ENCODE measurements at places on chromosomes 12 and 14. TPM values are rescaled to one million over a fixed set of nuclear protein-coding genes. Genes with fewer than 3 reads are reported as not detected.

DNA sequence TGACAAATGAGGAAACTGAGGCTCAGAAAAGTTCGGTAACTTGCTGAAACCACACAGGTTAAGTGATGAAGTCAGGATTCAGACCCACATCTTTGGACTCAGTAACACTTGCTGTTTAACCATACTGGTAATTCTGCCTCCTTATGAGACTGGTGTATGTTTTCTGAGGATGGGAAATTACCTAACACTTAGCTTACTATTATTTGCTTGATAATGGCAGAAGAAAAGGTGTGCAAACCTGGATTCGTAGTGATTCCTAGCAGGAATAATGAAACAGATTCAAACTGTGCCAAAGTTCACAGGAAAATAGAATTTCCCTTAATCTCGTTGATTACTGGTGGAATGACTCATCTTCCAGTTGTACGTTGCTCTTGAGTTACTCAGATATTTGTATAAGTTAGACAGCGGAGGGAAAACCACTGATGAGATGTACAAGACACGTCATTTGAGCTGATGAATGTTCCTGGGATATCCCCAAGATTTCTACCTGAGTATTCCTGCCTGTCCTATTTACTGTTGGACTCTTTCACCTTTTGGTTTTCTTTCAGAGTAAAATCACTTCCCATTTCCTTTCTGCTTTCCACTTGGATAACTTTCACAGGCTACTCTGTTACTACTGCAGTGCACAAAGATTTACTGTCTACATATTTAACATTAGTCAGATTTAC is 37.5 kb downstream of the PRORP start:
- no peak for ATAC-seq

USP44 gene
- total RNA-seq: 6.0 TPM

DNA sequence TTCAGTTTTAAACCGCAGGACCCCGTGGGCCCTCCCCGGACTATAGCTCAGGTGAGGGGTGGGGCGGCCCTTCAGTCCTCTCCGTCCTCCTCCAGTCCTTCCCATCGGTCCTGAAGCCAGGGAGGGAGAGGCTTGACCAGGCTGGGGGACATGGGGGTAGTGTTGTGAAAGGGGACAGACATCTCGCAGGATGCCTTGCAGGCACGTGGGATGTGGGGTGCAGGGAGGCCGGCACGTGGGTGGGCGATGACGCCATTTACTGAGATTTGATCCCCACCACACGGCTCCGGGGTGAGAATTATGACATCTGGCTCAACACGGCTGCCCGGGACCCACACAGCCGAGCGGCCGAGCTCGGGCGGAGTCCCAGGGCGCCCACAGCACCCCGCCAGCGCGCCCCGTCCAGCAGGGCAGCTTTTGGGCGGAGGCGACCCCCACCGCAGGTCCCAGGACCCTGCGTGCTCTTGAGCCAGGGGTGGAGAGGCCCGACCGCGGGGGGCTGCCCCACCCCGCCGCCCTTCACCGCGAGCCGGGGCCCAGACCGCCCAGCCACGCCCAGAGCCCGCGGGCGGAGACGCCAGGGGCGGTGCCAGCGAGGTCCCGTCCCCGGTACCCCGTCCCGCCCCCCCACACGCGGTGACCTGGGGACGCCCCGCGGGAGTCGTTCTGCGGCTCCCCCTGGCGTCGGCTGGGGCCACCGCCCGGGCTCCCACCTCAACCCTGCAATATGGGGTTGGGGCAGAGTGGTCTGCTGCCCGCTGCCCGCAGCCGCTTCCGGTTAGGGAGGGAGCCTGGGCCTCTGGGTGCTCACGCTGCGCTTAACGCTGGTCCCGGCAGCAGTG is 3.3 kb upstream of the EXOC3L4 start:
- peak; percentile 61 for ATAC-seq

- ATAC-seq: no peak
Observed at GRCh38 chr12:33432992-33433391, 6.6 kb downstream of the SYT10 start.

MIP gene
- not detected for total RNA-seq

DNA sequence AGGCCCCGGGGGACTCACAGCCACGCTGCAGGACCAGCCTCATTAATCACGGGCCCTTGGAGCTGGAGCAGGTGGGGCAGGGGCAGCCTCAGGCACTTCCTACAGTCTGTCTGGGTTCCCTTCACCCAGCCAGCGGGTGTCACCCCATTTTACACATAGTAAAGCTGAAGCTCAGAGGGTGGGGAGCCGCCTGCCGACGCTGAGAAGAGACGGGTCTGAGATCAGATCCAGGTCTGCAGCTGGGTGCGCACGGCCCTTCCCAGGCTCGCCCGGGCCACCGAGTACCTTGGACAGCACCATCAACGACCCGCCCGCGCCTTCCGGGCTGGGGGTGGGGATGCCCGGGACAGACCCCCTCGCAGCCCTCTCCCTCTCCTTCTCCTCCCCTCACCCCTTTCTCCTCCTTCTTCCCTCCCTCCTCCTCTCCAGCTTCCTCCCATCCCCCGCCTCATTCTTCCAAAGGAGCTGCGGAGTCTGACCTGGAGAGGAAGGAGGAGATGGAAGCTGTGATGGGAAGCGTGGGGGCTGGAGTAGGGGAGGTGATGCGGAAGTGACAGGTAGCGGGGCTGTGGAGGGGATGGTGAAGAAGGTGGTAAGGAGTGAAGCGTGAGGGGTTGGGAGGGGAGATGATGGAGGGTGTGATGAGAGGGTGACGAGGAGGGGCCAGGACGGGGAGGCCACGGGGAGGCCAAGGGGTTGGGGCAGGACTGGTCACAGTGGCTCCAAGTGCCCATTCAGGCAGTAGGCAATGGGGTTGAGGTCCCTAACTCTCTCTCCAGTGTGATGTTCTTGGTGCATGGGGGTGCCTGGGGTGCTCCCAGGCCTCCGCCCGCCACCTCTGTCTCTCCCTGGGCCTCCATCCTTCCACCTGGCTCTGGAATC is 8.8 kb downstream of the DTX1 start:
- peak; percentile 13 for ATAC-seq

- no peak for ATAC-seq
Observed at GRCh38 chr14:100819829-100820475, 6.0 kb upstream of the MEG3 start.

DNA sequence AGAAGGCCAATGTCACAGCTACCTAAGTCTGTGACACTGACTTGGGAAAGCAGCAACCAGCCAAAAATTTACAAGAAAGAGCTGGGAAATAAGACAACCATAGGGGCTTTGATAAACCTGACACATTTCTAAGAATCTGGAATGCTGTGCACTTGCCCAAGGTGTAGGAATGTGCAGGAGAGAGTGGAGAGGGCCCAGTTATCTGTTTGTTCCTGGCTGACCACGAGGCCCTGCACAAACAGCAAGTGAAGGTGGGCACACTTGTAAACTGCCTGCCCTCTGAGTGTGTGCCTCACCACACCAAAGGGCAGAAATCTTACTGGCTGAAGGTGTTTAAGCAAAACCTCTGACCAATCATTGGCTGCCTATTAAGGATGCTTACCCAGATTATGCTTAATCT is 27.3 kb downstream of the DLK1 start:
- no peak for ATAC-seq

DNA sequence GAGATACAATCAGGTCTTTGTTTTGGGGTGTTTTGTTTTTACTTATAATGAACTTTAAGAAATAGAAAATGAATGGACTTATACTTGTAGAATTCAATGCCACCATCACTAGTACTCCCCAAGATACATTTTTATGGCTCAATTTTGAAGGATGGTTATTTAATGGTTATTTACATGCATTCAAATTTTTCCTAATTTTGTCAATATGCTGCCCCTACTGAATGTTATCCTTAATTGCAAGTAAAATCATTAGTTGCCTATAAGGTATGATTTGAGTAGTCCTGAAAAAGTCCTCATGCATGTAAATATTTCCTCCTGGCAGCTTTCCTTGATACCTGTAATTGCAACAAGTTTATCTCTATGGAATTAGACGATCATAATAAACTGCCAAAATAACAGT is 391.2 kb downstream of the BCAT1 start:
- no peak for ATAC-seq

GRCh38 chr12:91326058-91327027 is 143.7 kb upstream of the DCN start:
- no peak for ATAC-seq

DNA sequence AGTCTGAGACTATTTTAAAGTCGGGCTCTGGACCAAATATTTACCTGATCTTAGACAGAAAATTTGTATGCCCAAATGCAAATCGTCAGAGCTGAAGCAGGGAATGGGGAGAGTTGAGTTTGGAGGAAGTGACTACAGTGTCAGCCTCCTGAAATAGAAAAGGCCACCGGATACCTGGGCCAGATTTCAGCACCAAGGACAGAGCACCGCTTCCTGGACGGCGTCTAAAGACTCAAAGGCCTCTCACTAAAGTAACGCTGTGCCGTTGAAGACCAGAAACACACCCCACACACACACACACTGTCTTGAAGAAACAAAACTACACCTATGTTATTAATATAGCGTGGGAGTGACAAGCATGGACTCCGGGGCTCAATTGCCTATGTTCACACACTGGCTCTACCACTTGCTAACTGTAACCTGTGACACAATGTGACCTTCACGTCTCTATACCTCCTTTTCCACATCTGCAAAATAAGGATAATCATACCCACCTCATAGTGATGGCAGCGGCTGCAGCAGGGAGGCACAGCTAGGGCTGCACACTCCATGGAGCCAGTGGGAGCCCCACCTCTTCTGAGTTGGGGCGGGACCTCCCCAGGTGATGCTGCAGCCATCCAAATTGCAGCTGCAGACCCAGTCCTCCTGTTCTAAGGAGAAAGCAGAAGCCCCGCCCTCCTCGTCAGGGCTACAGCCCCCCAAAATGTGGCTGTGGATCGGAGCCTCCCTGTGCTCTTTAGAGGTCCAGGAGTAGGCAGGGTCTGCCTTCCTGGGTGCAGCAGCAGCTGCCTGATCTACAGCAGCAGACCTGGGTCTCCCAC is 35.6 kb downstream of the KRT76 start:
- ATAC-seq: no peak

GRCh38 chr14:59189091-59189785 is 771 bp downstream of the DAAM1 start:
- peak; percentile 29 for ATAC-seq

DNA sequence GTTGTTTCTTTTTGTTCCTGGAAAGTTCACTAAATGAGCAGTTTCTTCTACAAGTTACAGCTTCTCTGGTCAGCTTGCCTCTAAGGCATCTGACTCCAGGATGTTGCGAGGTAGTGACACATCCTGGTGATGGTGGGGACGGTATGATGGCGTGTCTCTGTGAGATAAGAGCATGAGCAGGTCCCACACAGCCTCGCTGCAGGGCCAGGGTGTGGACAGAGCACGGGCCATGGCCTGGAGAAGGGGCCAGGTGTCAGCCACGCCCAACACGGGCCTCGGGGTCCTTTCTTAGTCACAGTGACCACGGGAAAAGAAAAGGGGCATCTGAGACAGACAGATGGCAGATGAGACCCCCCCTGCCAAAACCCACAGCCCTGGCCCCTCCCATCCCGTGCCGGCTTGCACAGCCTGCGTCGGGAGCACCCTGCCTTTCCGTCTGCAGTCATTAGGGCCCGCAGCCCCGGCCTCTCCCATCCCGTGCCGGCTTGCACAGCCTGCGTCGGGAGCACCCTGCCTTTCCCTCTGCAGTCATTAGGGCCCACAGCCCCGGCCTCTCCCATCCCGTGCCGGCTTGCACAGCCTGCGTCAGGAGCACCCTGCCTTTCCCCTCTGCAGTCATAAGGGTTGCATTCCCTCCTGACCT is 79.3 kb upstream of the DYNC1H1 start:
- no peak for ATAC-seq

- ATAC-seq: no peak
Observed at GRCh38 chr12:46752396-46752795, 73.4 kb downstream of the SLC38A4 start.

DNA sequence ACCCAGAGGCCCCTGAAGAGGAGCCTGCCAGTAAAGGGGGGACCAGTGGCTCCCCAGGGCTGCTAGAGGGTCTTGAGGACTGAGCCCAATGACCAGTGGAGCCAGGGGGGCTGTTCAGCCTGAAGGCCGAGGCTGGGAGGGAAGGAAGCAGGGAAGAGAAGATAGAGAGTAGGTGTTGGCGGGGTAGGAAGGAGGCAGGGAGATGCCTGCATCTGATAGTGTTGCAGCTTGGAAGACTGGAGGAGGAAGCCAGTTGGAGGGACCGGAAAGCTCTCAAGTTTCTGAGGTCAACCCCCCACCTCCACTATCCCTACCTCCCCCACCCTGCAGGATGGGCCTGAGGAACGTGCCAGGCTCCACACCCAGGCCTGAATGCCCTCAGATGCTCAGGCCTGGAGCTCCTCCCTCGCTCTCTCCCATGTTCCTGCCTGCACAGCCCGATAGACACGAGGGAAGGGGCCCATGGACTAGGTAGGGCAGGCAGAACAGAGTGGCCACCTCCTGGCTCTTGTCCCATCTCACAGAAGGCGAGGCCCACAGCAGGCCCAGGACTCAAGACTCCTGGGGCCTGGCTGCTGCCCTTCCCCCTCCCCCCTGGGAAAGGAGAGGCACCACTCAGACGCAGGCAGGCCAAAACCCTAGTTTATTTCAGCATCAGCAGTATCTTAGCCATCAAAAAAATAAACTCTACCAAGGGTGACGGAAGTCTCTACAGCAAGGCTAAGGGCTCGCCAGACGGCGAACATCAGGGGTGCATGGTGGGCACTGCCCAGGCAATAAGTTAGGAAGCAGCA is 3.4 kb downstream of the CKB start:
- no peak for ATAC-seq

DAO gene
- total RNA-seq: not detected

GRCh38 chr12:24773996-24774395 is 174.9 kb downstream of the BCAT1 start:
- no peak for ATAC-seq

- ATAC-seq: no peak
Observed at GRCh38 chr14:64410084-64410774, 22.1 kb downstream of the MTHFD1 start.

- peak; percentile 86 for ATAC-seq
Observed at GRCh38 chr14:77014004-77014604, 14.4 kb downstream of the IRF2BPL start.

P2RX2 gene
- 0.47 TPM for total RNA-seq

DNA sequence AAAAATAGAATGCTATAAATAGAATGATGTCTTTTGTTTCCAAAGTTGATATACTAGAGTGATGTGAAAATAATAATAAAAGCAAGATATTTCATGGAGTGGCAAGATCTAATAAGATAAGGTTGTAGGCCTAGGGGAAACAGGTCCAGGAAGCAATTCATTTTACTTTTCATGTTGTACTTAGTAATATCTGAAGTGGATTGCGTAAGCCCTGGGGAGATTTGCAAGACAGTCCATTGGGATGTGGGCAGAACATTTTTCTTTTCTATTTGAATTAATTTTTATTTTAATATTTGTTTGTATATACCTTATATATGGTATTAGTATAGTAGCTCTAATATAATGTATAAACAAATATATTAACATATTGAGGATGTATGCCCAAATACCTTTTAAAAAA is 7.5 kb downstream of the NUBPL start:
- peak; percentile 80 for ATAC-seq

- ATAC-seq: no peak
Observed at GRCh38 chr14:95196268-95196667, 38.9 kb upstream of the DICER1 start.

All from gastroesophageal sphincter (tissue), 4 donors.